ENCODE measurements at places on chromosomes 5 and 9.

DNA sequence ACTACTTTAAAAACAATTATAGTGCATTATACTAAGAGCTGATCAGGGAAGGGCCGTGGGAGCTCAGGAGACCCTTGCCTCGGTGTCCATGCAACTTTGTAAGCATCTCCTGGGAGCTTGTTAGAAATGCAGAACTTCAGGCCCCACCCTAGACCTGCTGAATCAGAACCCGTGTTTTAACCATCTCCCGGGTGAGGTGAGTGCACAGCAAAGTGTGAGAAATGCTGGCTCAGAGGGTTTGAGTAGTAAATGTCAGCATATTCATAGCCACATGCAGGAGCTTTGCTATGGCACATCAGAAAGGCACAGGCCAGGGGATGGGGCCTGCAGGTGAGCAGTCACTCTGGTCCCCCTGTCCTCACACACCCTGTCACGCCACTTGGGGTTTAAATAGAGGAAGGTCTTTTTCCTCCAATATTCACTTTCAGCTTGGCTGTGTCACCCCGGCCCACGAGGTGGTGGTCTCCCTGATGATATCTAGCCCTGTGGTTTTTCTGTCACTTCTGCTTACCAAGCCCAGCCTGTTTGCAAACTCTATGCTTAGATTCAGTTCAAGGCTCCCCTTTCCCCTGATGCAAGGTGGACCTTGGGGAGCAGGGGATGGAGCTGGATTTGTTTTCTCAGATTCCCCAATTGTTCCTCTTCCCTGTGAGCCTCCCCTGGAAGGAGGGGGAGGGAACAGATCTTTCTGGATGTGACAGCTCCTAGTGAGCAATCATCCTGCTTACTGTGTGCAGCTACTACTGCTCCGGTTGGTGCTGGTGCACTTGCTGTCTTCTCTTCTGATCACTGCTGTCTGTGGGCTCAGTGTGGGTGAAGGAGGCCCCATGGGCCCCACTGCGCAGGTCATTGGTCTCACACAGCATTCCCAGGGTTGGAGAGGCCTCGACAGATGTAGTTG, 51.8 kb upstream of the TGFBR1 start:
- DNase-seq: no peak

DNA sequence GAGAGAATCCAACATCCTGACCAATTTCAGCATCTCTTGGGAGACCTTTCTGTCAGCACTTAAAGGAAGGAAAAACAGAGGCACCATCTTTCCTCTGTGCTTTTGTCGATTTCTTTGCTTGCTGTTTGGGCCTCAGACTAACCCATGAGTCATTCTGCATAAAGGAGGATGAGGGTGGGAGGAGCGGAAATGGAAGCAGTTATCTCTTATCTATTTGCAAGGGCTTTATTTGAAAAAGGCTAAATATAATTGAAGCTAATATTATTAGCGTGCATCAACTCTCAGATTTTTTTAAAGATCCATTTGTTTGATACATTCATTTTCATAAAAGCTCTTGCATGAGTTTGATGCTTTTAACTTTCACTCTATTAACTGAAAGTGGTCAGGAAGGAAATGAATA, 72.9 kb downstream of the ZNF622 start:
- no peak for DNase-seq

- DNase-seq: no peak
Observed at GRCh38 chr9:107060062-107060461, 197.1 kb downstream of the ZNF462 start.

GRCh38 chr5:72847989-72848473, 31.6 kb downstream of the TNPO1 start:
- peak; percentile 74 for DNase-seq

DNA sequence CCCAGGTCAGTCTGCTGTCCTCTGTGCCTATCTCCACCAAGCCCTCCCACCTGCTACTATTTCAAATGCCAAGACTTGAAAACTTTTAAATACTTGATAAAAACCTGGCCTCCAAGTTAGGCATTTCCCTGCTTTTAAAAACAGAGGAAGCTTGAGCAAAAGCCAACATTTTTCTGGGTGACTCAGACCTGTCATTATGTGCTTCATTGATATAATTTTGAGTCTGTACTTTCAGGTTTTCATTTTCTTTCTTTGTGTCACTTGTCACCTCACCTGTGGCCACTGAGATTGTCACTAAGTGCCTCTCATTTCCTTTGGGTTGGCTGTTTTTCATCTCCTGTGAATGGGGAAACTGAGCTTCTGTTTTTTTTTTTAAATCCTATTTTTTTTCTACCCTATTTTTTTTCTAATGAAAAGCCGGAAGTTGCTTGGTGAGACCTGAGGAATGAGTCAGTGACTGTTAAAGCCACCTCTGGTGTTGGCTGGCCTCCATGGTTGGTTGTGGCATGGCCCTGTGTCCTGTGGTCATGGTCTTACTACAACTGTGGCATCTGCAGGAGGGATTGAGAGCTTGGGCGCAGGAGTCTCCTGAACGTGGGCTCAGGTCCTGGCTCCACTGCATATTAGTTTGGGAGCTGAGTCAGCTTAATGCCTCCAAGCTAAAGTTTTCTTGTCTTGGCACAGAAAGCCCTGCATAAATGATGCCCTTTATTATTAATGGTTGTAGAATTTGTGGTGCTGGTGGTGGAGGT, 56.7 kb downstream of the ARHGAP26 start:
- no peak for DNase-seq

DNA sequence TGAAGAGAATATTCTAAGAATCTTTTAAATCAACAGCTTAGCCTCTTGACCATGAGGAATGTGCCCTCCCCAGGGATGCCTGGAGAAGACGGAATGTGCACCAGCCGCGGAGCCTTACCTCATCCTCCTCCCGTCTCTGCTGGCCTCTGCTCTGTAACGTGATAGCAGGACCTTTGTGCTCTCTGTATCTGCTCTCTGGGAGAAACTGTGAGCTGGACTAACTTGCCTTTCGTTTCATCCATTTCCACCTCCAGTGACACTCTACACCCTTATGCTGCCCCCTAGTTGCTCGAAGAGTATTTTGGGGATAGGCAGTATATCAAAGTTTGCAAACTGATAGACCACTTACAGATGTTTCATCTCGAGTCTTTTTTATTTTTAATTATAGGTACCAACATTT, 141.4 kb downstream of the NPR3 start:
- DNase-seq: no peak
